ENCODE measurements at places on chromosomes 3 and 15.

- DNase-seq: no peak
Observed at GRCh38 chr3:30513374-30514152, 92.8 kb upstream of the TGFBR2 start.

GRCh38 chr3:108985844-108986243, 32.2 kb upstream of the GUCA1C start:
- no peak for DNase-seq

- no peak for DNase-seq
Observed at GRCh38 chr3:73746623-73747022, 121.9 kb upstream of the PDZRN3 start.

DNA sequence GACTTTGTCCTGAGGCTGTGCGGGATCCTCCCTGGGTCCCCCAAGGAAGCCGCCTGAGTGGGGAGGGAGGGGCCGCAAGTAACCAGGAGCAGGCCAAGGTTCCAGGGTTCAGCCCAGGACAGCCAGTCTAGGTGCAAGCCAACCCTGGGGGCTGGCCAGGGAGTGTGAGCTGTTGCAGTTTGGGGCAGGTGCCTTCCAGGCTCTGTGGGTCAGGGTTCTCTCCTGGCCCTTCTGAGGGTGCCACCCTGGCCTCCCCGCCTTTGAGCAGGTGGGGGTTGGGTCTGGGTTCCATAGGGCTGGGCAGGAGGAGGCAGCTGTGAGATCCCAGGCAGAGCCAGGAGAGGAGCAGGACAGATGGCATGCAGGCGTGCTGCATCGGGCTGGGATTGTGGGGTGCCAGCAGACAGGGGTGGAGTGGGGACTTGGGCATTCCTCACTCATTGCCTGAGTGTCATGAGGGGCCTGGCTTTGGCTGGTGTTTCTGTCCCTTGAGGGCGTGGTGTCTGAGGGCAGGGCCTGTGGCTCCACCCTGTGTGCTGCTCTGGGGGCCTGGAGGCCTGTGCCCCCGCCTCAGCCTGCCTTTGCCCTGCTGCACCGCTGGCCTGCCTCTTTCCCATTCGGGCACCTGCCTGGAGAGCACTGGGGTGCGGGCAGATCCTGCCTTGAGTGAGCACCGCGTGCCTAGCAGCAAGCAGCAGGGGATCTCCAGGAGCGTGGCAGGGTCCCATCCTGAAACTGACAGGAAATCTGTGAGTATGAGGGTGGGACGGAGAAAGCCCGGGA, 18.4 kb downstream of the KLF13 start:
- no peak for DNase-seq

- no peak for DNase-seq
Observed at GRCh38 chr3:132404276-132404675, 13.0 kb upstream of the DNAJC13 start.

GRCh38 chr15:62999178-62999577, 43.4 kb upstream of the TPM1 start:
- DNase-seq: no peak

- no peak for DNase-seq
Observed at GRCh38 chr15:99546441-99547100, 19.2 kb upstream of the MEF2A start.

- no peak for DNase-seq
Observed at GRCh38 chr3:152499791-152500385, 231.2 kb downstream of the MBNL1 start.

DNA sequence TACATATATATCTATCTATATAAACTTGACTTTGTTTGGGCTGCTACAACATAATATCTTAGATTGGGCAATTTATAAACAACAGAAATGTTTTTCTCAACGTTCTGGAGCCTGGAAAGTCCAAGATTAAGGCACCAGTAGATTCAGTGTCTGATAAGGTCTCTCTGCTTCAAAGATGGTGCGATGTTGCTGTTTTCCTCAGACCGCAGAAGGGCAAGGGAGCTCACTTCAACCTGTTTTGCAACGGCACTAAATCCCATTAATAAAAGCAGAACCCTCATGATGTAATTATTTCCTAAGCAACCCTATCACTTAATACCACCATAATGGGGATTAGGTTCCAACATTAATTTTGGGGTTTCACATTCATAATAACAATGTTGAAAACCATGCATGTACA, 1134.8 kb downstream of the NSUN3 start:
- DNase-seq: no peak
